Vagina (tissue), 2 donors: ENCODE measurements at places on chromosomes 7 and 10.

DNA sequence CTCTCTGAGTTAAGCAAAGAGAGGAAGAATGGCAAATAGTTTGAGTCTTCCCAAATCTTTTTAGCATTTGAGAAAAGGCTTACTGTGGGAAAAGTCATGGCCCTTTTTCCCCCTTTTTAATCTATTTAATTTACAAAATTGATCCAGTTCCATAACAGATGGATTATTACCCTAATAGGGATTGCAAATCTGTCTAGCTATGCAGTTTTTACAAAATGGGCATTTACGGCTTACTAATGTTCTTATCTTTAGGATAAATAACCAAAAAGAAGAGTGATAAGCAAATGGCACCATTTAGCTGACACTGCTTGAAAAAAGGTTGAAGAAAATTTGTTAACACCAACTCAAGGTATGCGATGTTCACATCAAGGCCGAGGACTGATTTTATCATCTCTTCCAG is 169.7 kb downstream of the SKAP2 start:
- no peaks in the 10 kb centered on the region for H3K27me3 ChIP-seq
- H3K36me3 ChIP-seq: no peaks in the 10 kb centered on the region
- no peaks in the 10 kb centered on the region for H3K4me1 ChIP-seq

- no peak overlapping the region for H3K27ac ChIP-seq
- no peaks in the 10 kb centered on the region for H3K27me3 ChIP-seq
- H3K36me3 ChIP-seq: no peaks in the 10 kb centered on the region
- H3K4me1 ChIP-seq: peaks cover 10% of the 10 kb centered on the region
- DNase-seq: no peak
- no peak overlapping the region for H3K4me3 ChIP-seq
These were observed 126.5 kb downstream of the DOCK4 start for GRCh38 chr7:112079673-112080072.

DNA sequence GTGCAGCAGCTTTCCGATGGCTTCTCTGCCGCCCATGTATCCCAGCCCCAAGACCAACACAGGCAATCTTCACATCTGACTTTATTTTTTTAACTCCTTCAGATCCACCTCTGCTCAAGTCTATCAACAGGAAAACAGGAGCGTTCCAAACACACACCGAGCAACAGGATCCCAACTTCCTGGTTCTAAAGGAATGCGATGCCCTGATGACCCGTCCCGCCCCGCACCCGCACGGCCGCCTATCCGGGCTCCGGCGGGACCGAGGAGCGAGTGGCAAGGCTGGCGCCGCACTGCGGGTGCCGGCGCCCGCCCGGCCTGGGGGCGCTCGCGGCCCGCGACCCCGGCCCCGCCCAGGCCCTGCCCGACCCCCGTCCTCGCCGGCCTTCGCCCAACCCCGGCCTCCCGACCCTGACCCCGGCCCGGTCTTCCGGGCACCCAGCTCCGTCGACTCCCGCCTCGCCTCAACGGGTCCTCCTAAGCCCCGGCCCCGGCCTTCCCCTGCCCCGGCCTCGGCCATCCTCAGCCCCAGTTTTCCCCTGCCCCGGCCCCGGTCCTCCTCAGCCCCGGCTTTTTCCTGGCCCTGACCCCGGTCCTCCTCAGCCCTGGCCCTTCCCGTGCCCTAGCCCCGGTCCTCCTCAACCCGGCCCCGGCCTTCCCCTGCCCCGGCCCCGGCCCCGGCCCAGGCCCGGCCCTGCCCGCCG is 730 bp downstream of the LARP4B start:
- H3K4me3 ChIP-seq: peak overlapping the region; percentile 91
- H3K4me1 ChIP-seq: peaks cover 59% of the 10 kb centered on the region
- no peaks in the 10 kb centered on the region for H3K27me3 ChIP-seq
- H3K36me3 ChIP-seq: no peaks in the 10 kb centered on the region
- DNase-seq: no peak

GRCh38 chr7:147245274-147245673 is 1128.7 kb downstream of the CNTNAP2 start:
- no peak overlapping the region for H3K4me3 ChIP-seq
- H3K27ac ChIP-seq: no peak overlapping the region
- no peak for DNase-seq
- no peaks in the 10 kb centered on the region for H3K27me3 ChIP-seq
- no peaks in the 10 kb centered on the region for H3K36me3 ChIP-seq
- no peaks in the 10 kb centered on the region for H3K4me1 ChIP-seq

- H3K36me3 ChIP-seq: no peaks in the 10 kb centered on the region
- no peak for DNase-seq
- H3K27me3 ChIP-seq: no peaks in the 10 kb centered on the region
- H3K4me1 ChIP-seq: no peaks in the 10 kb centered on the region
- no peak overlapping the region for H3K4me3 ChIP-seq
These were observed 94.3 kb downstream of the PRLHR start for GRCh38 chr10:118501171-118501570.

DNA sequence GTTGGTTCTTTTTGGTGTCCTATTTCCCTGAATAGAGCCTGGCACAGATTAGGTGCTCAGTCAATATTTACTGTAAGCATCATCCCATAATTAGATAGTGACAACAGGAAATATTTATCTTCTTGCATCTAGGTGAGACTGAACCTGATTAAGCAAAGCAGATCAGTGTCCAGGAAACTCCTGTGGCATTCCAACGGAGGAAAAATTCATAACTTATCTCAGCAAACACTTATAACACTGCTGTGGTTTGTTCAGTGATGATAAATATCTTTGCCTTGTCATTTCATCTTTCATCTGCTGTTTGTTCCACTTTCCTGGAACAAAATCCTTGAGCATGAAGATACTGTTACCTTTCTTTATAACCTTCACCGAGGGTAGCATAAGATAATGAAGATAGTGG is 1160.3 kb upstream of the AUTS2 start:
- no peak overlapping the region for H3K27ac ChIP-seq
- H3K36me3 ChIP-seq: no peaks in the 10 kb centered on the region
- no peaks in the 10 kb centered on the region for H3K4me1 ChIP-seq
- no peak overlapping the region for H3K4me3 ChIP-seq
- no peak for DNase-seq
- H3K27me3 ChIP-seq: no peaks in the 10 kb centered on the region

DNA sequence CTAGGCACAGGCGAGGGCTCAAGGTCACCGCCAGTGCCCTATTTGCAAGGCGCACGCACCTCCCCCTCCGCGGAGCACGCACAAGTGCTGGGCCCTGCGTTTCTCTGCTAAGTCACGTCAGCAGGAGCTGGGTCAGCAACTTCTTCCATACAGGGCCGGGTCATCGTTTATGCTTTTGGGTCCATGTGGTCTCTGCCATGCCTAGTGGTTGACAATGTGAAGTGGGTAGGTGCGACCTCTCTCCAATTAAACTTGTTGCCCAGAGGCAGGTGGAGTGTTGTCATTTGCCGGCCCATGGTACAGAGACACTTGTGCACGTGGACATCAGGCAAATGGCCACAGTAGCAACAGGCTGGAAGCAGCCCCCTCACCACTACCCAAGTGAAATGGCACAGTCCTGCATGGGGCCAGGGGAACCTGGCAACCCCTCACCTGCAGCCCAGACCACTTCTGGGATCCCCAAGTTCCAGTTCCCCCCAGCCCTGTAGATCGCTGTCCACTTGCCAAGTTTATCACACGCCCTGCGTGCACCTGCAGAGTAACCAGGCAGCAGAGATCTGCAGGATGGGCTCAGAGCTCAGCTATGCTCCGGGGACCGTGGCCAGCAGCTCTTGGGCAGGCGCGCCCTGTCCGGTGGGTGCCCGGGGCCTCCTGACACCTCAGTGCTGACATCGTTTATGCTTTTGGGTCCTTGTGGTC is 86.1 kb upstream of the PPP2R2D start:
- H3K36me3 ChIP-seq: no peaks in the 10 kb centered on the region
- H3K27ac ChIP-seq: no peak overlapping the region
- no peaks in the 10 kb centered on the region for H3K4me1 ChIP-seq
- peak; percentile 74 for DNase-seq
- no peaks in the 10 kb centered on the region for H3K27me3 ChIP-seq

DNA sequence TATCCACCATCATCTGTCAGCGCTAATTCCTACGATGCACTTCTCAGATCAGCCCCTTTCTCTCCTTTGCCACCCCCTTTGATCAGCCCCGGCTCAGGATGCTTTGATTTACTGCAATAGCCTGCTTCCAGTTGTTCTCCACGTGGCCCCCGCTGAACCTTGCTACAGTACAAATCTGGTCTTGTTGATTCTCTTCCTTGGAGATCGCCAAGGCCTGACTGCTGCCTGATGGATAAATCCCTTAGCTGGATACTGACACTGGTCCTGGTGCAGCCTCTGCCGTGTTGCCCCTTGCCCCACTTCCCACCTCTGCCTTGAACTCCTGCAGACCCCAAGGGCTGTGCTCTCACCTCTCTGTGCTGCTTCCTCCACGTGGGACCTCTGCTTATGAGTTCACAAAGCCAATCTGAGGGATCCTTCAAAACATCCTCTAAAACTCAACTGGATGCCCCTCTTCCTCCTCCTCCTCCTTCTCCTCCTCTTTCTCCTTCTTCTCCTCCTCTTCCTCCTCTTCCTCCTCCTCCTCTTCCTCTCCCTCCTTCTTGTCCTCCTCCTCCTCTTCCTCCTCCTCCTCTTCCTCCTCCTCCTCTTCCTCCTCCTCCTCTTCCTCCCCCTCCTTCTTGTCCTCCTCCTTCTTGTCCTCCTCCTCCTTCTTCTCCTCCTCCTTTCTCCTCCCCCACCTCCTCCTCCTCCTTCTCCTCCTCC is 15.3 kb downstream of the PLXNA4 start:
- no peaks in the 10 kb centered on the region for H3K36me3 ChIP-seq
- no peak overlapping the region for H3K4me3 ChIP-seq
- no peak for DNase-seq
- H3K27ac ChIP-seq: no peak overlapping the region

DNA sequence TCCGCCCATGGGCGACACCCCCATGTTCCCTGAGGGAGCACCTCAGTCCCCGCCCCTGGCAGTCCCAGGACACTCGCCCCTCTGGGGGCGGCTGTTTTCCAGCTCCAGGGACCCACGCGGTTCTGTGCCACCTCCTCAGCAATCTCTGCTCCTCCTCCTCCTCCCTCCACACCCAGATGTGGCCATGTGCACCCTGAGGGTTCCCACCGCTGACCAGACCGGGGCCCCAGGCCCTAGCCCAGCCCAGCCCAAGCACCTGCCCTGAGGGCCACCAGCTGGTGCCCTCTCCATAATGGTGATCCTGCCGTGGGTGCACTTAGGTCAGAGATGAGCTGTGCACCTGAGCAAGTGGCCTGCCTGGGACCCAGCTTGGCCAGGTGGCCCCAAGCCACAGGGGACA is 25.1 kb downstream of the AP5Z1 start:
- H3K4me3 ChIP-seq: no peak overlapping the region
- H3K27ac ChIP-seq: no peak overlapping the region
- H3K27me3 ChIP-seq: no peaks in the 10 kb centered on the region
- H3K36me3 ChIP-seq: no peaks in the 10 kb centered on the region
- H3K4me1 ChIP-seq: peaks cover 5% of the 10 kb centered on the region

DNA sequence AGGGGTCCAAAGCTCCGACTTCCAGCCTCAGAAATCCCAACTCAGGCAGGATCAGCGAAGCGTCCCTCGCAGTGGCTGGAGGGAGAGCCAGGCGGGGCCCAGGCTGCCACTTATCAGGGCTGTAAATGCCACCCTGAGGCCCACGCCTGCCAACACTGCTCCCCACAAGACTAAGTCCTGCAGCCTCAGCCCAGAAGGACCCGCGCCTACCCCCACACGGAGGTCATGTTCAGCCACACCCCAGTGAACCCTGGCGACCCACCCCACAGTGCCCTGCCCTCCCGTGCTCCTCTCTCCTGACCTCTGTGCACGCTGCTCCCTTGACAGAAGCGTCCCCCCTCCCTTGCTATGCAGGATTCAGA is 3.2 kb downstream of the PSMG3 start:
- peaks cover 43% of the 10 kb centered on the region for H3K4me1 ChIP-seq
- no peak for DNase-seq
- no peaks in the 10 kb centered on the region for H3K27me3 ChIP-seq
- H3K4me3 ChIP-seq: no peak overlapping the region

DNA sequence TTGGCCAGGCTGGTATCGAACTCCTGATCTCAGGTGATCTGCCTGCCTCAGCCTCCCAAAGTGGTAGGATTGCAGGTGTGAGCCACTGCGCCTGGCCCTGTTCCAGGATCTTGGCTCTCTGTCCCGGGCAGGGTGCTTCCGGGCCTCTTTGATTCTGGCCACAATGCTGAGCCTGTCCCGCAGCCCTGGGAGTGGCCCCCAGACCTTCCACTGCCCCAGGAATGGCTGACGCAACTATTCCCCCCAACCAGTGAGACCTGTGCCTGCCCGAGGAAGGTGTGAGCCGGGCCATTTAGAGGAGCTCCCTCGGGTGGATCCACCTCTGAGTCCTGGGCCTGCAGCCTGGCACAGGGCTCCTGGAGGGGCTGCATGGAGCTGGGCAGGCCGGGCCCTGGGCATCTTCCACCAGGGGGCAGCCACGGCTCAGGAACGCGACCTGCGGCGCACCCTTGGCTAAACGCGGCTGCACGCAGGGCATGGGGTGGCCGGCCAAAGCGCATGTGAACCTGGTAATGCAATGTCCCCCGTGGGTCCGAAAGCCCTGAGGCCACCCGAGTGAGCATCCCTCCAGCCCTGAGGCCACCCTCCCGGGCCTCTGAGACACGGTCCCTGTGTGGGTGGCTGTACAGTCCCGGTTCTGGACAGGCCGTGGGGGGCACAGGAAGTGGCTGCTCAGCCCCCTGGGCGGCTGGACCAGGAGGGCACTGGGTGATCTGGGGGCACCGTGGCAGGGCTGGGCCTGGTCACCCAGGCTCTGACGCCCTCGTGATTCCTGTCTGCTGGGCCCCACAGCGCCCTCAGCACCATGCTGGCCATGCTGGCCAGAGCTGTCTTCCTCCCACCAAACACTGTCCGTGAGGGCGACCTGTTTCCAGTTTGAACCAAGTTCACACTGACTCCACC is 24.8 kb downstream of the GRIFIN start:
- no peaks in the 10 kb centered on the region for H3K36me3 ChIP-seq
- H3K27ac ChIP-seq: peak overlapping the region; percentile 44
- no peak for DNase-seq
- no peaks in the 10 kb centered on the region for H3K27me3 ChIP-seq
- peaks cover 20% of the 10 kb centered on the region for H3K4me1 ChIP-seq

DNA sequence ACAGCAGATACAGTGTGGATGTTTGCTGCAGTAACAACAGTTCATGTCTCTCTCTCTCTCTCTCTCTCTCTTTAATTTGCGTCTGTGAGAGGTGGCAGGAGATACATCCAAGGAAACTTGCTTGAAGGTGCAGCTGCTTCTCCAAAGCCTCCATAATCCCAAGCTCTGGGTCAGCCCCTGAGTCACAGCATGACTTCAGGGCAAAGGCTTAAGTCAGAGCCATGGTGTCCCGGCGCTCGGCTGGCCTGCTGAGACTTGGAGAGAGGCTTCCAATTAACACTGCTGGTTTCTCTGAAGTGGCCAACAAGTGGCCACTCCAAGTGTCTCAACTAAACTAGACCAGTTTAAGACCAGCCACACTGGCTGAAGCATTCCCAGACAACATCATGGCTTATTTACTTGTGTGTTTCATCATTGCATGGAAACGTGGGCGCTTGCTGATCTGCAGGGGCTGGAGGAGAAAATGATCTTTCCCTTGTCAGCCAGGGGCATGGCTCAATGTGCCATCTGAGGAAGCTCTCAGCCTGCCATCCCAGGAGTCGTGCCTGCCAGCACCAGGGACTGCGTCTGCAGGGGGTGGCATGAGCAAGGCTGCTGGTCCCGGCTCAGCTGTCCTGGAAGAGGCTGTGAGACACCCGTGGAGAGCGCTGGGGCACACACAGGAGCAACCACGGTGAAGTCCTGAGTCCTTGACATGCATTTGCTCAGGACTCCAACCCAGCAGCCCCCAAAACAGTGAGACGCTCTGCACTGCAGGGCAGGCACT is 254.2 kb downstream of the COBL start:
- no peaks in the 10 kb centered on the region for H3K4me1 ChIP-seq
- no peak overlapping the region for H3K4me3 ChIP-seq
- no peaks in the 10 kb centered on the region for H3K27me3 ChIP-seq
- no peak overlapping the region for H3K27ac ChIP-seq

- H3K4me1 ChIP-seq: no peaks in the 10 kb centered on the region
- no peaks in the 10 kb centered on the region for H3K27me3 ChIP-seq
- no peak for DNase-seq
- H3K4me3 ChIP-seq: no peak overlapping the region
- H3K27ac ChIP-seq: no peak overlapping the region
- H3K36me3 ChIP-seq: no peaks in the 10 kb centered on the region
These were observed 196.8 kb downstream of the PTN start for GRCh38 chr7:137146552-137147337.
